Stimulated activated naive B cell treated with anti-CD40 and anti-IgM and Interleukin-4, amounts not matched to agents 10 μg/mL and 1 μg/mL and 100 μg/mL, for 72 hours (primary cell): ENCODE measurements at places on chromosomes 6 and 20.

DNA sequence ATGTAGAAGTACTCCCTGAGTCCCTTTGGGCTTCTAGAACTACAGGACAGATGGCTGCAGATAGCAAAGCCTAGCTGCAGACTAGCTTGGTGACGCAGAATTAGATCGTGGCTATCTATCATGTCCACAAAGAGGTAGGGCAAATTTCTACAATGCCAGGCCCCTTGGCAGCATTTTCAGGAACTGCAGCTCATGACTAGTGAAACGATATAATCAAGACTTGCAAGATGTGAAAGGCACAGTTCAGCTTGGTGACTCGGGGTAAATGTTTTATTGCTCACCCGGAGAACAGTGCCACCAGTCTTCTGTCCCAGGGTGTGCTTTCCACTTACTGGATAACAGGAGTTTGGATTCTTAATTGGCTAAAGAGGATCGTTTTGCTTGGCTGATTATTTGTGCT lies 108.7 kb upstream of the LY86 start:
- peaks cover 5% of the 10 kb centered on the region for H3K36me3 ChIP-seq
- H3K27me3 ChIP-seq = peaks cover 31% of the 10 kb centered on the region
- no peak for DNase-seq

DNA sequence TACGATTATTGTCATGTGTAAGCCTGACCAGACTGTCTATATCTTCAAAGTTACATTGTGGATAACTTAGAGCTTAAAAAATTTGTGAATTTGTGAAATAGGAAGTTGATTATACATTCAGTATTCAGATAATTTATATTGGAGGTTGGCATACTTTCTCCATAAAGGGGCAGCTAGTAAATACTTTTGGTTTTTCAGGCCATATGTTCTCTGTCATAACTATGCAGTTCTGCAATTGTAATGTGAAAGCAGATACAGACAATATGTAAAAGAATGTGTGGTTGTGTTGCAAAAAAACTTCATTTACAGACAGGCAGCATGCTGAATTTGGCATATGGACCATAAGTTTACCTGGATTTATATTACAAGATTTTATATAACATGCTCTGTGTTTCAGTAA lies 29.3 kb downstream of the HSF2 start:
- peaks cover 47% of the 10 kb centered on the region for H3K36me3 ChIP-seq
- DNase-seq = no peak
- H3K4me3 ChIP-seq = no peak overlapping the region
- H3K27me3 ChIP-seq = no peaks in the 10 kb centered on the region
- H3K4me1 ChIP-seq = peaks cover 2% of the 10 kb centered on the region

DNA sequence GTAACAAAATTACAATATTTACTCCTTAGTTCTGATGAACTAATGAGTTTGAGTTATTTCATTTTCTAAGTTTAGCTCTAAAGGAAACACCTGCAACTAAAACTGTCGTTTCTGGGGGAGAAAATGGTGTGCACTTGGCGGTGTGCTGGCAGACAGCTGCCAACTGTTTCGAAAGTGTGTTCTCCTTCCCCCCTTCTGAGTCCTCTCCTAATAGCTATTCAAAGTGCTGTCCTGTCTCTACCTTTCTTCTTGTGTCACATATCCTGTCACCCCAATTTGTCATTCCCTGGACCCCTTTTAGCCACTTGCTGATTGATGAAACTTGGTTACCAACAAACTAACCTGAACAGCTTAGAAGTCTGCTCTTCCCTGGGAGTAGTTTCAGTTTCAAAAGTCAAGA lies 4.9 kb upstream of the UBE2J1 start:
- H3K4me3 ChIP-seq = peak overlapping the region; percentile 84
- no peak for DNase-seq
- peak overlapping the region; percentile 90 for H3K27ac ChIP-seq
- H3K27me3 ChIP-seq = no peaks in the 10 kb centered on the region
- H3K36me3 ChIP-seq = peaks cover 2% of the 10 kb centered on the region
- peaks cover 28% of the 10 kb centered on the region for H3K4me1 ChIP-seq

DNA sequence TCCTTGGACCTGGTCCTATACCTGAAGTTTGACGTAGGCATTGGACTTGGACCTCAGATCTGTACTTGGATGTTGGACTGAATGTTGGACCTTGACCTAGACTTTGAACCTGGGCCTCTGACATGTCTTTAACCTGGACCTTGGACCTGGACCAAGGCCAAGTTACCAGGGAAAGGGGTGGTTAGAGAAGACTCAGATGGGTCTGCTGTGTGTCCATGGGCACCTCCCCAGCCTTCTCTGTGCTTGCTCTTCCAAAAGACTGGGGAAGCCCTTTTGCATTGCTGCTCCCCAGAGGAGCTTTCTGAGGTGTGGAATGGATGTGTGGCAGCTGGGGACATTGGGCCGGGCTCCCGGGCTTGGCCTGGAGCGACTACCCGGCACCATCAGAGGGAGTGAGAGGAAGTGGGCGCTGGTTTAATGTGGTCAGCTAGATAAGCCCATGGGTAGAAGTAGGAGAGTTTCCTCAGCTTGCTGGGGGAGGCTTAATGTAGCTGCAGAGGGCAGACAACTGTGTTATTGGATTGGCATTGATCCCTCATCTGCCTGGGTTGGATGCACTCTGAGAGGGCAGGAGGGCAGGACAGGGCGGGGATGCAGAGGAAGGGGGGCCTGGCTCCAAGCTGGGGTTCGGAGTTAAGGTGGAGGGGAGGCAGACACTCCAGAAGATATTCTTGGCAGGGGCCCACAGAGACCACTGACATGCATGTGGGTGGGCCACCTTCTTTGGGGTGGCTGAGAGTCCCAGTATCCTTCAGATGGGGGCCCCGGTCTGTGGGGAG lies 4.2 kb downstream of the SCRT2 start:
- peaks cover 78% of the 10 kb centered on the region for H3K27me3 ChIP-seq
- H3K4me1 ChIP-seq = peaks cover 16% of the 10 kb centered on the region
- no peak for DNase-seq
- H3K36me3 ChIP-seq = no peaks in the 10 kb centered on the region
- H3K4me3 ChIP-seq = no peak overlapping the region

GRCh38 chr20:17854307-17854903 lies 114.2 kb downstream of the SNX5 start:
- peak overlapping the region; percentile 7 for H3K4me3 ChIP-seq
- no peaks in the 10 kb centered on the region for H3K27me3 ChIP-seq
- H3K27ac ChIP-seq = no peak overlapping the region
- peaks cover 2% of the 10 kb centered on the region for H3K36me3 ChIP-seq
- H3K4me1 ChIP-seq = peaks cover 45% of the 10 kb centered on the region

GRCh38 chr6:130575971-130576370 lies 210.2 kb downstream of the TMEM200A start:
- no peak overlapping the region for H3K4me3 ChIP-seq
- DNase-seq = peak; percentile 18
- peaks cover 7% of the 10 kb centered on the region for H3K27me3 ChIP-seq
